ENCODE measurements at places on chromosomes 7 and 10. TPM values are rescaled to one million over a fixed set of nuclear protein-coding genes. Genes with fewer than 3 reads are reported as not detected.

SPDYE2 gene
- not detected for total RNA-seq

ZNF862 gene
- 8.8 TPM for total RNA-seq

SLC16A12 gene
- 0.90 TPM for total RNA-seq

FKBP14 gene
- total RNA-seq = 57.5 TPM

DDC gene
- not detected for total RNA-seq

HOXA1 gene
- total RNA-seq = 0.72 TPM

AKAP9 gene
- 55.0 TPM for total RNA-seq

DNA sequence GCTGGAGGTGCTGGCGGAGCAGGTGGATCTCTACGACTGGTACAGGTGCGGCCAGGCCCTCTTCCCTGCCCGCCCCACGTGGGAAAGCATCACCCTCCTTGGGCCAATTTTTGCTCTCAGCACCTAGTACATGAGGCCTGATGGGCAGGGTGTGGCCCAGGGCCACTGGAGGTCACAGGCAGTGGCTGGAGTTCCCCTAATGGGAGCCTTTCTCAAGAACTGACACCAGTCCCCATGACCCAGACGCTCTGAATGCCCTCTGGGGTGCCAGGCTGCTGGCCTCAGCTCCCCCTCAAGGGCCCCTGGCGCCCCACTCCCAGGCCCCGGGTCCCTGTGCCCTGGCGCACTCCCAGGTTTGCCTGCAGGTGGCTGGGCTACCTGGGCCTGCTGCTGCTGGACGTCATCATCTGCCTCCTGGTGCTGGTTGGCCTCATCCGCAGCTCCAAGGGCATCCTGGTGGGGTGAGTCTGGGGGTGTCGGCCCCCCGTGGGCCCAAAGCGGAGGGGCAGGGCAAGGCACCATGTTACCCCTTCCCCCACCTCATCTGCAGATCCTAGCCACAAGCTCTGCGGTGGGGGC is 15.9 kb downstream of the TTYH3 start:
- no peak for DNase-seq

- no peak for DNase-seq
Observed at GRCh38 chr7:30654296-30655090, 27.8 kb downstream of the CRHR2 start.

- DNase-seq = no peak
Observed at GRCh38 chr7:32761451-32762205, 129.9 kb downstream of the KBTBD2 start.

GRCh38 chr10:124539935-124540641 is 78.5 kb downstream of the LHPP start:
- peak; percentile 36 for DNase-seq

GRCh38 chr10:52318136-52318701 is 4.1 kb downstream of the DKK1 start:
- DNase-seq = peak; percentile 58

DNA sequence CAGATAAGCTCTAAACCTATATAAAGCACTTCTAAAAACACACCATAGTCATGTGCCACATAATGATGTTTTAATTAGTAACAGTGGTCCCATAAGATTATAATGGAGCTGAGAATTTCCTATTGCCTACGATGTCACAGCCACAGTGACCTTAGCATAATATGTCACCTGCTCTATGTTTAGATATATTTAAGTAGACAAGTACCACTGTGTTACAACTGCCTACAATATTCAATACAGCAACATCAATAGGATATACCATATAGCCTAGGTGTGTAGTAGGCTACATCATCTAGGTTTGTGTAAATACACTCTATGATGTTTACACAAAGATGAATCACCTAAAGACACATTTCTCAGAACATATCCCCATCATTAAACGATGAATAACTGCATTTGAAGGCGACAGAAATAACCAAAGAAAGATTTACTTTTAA is 24.5 kb downstream of the GPR22 start:
- DNase-seq = no peak

GRCh38 chr7:20064181-20064970 is 152.8 kb downstream of the MACC1 start:
- peak; percentile 41 for DNase-seq

DNA sequence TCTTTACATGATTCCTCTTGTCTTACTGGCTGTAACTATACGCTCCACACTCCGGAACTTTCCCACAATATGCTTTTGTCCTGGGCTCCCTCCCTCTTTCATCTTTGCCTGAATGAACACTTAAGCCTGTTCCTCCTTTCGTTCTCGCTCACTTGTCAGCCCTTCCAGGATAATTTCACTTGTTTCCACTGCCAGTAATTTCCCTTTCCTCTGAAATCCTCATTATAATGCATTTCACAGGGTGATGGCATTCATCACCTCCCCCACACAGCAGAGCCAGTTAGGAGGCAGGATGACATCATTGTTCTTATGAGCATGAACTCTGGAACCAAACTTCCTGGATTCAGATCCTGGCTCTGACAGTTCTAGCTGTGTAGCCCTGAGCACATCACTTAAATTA is 372.6 kb downstream of the GPR158 start:
- DNase-seq = no peak

- DNase-seq = no peak
Observed at GRCh38 chr7:24504040-24504439, 69.2 kb upstream of the PALS2 start.

DNA sequence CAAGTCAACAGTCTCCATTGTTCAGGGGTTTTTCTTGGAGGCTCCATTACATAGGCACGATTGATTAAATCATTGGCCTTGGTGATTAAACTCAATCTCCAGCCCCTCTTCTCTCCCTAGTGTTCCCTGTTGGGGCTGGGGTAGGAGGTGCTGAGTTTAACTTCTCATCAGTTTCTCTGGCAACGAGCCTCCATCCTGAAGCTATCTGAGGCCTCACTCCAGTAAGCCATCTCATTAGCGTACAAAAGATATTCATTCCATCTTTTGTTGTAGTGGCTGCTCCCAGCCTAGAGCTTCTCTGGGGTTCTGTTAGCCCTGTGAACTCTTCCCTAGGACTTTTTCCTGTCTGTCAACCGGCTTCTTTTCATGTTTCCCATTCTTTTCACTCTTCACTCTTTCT is 11.6 kb downstream of the TYW1 start:
- DNase-seq = no peak

DNA sequence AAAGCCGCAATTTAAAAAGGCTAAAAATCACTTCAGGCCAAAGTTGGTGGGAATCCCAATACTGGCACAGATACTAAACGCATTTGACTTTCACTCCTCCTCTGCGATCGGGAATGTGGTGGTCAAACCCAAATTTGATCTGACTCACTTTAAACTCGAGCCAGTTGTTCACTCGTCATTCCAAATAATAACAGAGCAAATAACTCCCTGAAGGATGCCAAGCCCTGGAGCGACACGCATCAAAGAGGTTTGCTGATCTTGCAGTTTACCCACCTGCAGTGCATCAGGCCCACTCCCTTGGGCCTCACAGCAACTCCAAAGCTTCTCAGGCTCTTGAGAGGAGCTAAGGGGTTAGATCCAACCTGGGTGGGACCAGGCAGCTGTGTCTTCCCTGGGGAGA is 12.2 kb downstream of the PTN start:
- DNase-seq = peak; percentile 40

DNA sequence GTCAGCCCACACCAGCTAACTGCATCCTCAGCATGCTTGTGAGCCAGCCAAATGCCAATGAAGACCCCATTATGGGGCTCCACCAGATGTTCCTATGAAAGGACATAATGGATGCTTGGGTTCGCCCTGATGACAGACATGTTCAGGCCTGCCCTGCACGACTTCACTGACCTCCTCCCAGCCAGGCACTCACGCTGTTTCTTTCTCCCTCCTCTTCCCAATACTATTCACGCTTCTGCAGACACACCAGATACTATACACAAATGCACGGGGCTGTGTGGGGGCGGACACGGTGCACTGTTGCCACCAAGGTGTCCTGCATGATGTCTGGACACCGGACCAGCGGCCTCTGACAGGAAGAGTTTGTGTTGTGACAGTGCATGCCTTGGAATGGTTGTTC is 284.2 kb downstream of the PRPF18 start:
- no peak for DNase-seq

Data from fibroblast of the aortic adventitia (primary cell).